NCI-H446 treated with DMSO at 0.1 percent for 48 hours (cell line): ENCODE measurements at places on chromosomes 2 and 18.

GRCh38 chr2:44100351-44100750, 68.3 kb upstream of the PPM1B start:
- DNase-seq = no peak

- no peak for DNase-seq
These were observed 204.5 kb upstream of the LRATD1 start for GRCh38 chr2:14428056-14428455.

DNA sequence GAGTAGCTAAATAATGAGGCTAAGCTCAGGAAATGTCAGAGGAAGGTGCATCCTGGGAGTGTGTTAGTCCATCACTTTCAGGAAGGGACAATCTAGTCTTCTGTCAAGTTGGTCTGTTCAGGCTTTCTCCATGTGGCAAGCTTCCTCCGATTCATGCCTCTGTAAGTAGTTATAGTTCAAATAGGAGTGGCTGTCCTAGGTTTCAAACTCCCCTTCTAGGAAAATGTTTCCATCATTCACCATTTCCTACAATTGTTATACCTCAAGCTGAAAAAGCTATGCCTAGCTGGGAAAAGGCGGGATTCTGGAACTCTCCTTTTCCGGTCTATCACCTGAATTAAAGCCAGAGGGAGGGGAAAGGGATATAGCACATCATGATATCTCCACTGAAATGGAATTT, 287.7 kb upstream of the ZSWIM2 start:
- DNase-seq = no peak

DNA sequence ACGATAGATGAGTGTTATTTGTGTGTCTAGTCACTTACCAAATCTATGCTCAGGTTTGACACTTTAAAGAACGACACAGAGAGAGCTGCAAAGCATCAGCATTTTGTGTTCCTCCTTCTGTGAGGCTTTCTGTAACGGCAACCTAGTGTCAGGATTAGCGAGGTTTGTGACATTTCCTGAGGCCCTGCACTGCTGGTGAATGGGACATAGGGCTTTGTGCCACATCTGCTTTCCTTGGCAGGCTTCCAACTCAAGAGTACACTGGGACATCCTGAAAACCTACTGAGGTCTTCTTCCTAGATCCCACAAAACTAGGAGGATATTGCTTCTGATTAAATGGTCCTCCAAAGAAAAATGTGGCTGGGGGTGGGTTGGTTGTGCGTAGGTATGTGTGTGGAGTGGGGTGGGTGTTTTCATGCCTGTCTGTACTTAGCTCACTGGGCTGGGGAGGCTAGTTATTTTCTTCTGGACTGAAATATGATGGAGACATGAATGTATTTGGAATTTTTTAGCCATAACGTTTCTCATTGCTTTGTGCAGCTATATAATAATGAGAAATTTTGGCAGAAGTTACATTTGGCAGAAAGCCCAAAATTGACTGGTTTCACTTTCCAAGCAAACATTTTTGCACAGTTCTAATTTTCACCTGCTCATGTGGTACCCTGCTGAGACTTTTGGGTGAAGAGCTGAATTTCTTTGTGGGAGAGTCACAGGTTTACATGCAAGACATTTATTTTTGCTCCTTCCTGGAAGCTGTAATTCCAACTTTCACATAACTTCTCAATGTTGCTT, 308.4 kb downstream of the XIRP2 start:
- no peak for DNase-seq

DNA sequence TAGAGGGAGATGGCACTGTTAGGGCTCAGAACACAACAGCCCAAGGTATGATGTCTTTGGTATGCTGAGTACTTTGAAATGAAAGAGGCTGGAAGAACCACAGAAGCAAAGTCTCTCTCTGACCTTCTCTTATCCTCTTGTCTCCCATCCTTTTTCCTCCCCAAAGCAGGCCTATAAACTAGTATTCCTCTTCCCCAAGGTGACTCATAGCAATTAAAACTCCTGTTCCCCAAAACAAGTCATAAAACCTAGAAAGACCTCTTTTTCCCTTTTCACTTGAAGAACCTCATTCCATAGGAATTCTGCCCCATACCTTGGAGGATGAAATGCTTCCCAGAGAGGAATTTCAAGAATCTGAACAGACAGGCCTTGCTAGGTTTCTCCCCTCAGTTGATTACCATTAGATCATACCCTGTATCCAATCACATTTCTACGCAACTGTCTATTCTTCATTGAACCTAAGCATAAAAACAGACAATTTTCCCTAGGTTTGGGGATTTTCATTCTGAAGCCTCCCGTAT, 25.7 kb downstream of the MDH1 start:
- no peak for DNase-seq

GRCh38 chr2:144477957-144478311, 42.0 kb downstream of the ZEB2 start:
- no peak for DNase-seq

GRCh38 chr2:133109772-133110171, 439.8 kb upstream of the LYPD1 start:
- DNase-seq = no peak

DNA sequence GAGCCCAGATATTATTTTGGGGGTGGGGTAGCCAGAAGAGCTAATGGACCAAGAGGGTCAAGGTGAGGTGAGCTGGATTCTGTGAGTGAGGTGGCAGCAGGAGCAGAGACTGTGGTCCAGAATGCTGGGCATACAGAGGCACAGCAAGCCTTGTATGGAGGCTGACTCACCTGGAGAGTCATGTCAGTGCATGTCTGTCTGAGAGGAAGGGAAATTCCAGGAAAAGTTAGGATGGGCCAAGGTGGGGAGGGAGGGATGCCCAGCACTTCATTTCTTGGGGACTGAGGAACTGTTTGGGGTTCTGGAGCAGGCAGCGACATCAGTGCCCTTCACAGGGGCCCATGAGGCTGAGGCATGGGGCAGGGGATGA, 21.1 kb downstream of the PER2 start:
- no peak for DNase-seq

DNA sequence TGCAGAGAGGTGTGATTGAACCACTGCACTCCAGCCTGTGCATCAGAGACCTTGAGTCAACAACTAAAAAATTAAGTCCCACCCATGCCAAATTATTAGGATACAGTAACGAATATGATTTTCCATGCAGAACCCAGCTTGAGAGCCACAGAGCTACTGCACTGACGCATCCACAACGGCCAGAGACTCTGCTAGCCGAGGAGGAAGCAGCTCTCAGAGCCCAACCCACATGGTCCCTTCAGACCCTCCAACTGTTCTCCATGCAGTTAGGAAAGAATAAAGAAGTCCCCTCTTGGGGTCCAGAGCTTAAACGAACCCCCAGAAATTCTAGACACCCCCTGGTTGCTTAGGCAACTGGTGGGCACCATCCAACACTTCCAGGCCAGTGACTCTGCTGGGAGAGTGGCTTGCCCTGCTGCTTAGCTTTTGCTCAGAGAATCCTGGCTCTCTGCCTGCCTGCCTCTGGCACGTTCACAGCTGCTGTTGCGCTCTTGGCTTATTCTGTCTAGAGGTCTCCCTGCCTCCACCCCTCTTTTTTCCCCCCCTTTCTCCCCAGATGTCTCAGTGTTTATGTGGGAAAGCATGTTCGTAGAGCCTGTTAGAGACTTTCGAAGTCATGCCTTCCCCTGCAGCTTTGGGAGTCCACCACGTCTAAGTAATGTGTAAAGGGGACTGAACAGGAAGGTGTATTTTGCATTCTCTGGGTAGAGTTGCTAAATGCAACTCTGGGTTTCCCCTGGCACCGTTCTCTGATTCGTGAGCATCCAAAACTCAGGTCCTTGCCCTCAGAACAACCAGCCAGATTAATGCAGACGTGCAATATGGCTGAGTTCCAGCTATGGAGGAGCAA, 26.0 kb upstream of the SP3 start:
- DNase-seq = peak; percentile 86

GRCh38 chr18:2994603-2995432, 18.1 kb downstream of the LPIN2 start:
- DNase-seq = no peak

DNA sequence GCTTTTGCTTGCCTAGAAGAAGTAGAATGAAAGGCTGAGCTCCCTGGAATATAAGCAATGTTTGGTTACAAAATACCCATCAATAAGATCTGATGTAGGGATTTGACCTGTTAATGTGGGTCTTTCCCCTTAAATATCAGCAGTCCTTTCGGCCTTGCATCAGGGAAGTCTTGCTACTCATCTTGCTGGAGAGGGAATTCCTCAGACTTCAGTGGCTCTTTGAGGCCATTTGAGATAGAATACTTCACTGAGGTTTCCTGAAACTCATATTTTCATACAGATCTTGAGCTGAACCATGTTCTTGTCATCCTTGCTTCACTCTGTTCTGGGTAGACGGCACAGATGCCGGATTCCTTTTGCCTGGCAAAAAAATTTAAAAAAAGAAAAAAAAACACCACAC, 3.9 kb downstream of the TWIST2 start:
- DNase-seq = no peak

GRCh38 chr18:8260827-8261226, 348.4 kb upstream of the RAB12 start:
- no peak for DNase-seq

- DNase-seq = no peak
These were observed 308.4 kb upstream of the RAB12 start for GRCh38 chr18:8300751-8301410.

- DNase-seq = no peak
These were observed 56.4 kb upstream of the LRRC30 start for GRCh38 chr18:7174344-7175095.

DNA sequence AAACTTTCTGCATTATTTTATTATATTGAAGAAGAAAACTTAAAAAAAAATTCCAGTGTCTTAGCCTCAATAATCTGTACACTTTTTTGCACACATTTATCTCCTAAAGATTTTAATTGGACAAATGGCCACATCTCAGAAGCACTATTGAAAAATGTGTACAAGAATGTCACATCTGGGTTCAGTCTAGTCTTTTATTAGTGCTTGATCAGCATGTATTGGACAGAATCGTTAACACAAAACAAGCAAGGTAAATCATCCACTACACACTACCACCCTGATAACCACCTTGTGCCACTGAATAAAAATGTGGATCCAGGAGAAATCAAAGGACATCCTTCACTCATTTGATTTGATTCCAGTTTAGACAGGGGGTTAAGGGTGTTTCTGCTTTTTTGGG, 554.8 kb downstream of the ARHGAP15 start:
- DNase-seq = no peak

DNA sequence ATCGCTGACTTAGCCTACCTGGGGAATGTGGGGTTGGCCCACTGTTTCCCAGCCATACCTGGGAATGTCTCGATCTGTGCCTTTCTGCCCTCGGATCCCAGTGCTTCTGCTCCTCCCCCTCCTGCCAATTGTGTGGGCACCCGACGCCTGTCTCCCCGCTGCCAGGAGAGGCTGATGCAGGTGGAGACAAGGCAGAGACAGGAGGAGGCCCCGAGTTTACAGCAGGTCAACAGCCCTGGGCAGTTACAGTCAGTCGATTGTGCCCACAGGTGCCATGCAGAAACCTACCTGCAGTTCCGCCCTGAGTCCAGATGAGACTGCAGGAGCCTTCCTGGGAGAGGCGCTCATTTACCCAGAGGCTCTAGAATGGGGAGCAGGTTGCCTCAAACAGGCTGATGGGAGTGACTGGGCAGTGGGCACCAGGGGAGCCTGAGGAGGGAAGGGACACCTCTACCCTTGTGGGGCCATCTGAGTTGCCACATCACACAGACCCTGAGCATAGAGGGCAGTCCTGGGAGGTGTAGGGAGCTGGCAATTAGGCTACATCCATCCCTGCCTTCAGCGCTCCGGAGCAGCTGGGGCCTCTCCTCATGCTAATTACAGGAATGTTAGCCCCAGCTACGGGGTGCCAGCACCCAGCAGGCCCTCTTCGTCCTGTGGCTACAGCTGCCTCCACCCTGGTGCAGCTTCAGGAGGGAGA, 300.1 kb downstream of the NDUFA10 start:
- no peak for DNase-seq

DNA sequence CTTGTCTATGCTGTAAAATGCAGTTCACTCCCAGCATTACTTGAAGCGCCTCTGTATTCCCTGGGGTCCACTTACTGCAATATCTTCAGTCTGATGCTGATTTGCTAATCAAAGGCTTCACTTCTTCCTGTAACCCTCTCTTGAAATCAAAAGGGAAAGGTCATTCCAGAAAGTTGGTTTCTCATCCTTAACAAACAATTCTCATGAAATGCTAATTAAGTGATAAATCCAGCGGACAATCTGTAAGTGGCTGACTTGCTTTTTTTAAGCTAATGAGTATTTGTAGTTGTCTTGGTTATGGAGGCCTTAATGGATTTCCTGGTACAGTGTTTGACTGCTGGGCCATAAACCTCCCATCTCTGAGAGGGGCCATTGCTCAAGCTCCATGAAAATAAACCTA, 499.6 kb upstream of the HS6ST1 start:
- no peak for DNase-seq

GRCh38 chr2:156115338-156115737, 217.2 kb downstream of the NR4A2 start:
- DNase-seq = no peak

DNA sequence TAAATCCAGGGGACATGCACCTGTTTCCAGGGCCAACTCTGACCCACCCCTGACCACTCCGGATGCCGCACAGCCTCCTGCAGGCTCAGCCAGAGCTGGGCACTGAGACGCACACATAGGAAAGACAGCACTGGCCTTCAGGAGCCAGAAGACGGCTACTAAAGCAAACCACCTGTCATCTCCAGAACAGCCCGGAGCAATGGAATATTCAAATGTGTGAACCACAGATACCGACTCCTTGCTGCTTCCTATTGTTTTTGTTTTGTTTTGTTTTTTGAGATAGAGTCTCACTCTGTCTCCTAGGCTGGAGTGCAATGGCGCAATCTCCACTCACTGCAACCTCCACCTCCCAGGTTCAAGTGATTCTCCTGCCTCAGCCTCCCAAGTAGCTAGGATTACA, 94.0 kb downstream of the LAMA1 start:
- no peak for DNase-seq
